ENCODE measurements at places on chromosomes 6 and 20.

DNA sequence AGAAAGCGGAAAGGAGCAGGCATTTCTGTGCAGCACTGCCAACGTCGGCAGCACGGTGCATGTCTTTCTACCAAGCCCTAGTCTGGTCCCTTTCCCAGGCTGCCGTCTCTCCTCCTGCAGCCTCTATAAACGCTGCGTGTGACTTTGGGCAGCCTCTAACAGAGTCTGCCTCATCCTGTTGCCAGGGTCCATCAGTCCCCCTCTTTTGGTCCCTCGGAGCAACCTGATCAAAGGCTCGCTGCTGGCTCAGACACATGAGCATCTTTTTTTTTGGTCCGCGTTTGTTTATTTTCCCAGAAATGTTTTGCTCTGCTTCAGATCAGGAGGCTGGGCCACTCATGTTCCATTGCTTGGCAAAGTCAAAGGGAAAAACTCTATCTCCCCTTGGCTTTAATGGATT lies 166.8 kb upstream of the CST7 start:
- DNase-seq, result no peak

DNA sequence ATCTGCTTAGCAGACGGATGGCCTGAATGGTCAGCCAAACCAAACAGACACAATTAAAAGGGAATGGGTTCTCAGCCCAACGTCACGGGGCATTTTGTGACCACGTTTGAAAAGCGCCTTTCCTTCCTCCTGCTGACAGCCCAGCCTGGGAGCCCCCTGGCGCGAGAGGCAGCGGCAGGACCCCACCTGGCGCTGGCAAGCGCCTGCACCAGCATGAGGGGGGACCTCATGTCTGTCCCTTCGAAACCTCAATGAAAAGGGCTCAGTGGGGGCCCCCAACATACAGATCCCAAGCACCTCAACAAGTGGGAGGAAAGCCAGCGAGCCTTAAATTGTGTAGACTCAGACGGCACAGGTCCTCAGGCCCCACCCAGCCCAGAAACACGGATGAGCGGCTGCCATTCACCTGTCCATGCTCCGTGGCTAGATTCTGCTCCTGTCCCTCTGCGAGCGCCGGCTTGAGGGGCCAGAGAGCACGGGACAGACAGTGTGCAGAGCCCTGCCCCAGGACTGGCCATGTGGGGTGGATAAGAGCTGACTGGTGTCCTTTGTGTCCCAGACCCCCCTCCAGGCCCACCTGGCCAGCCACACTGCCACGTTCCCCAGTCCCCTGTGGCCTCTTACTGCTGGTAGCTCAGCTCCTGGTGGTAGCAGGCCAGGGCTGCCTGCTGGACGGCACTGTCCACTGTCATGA lies 87.6 kb downstream of the NINL start:
- DNase-seq, result no peak

- DNase-seq, result no peak
Measured at GRCh38 chr20:8532169-8532568, 400.1 kb downstream of the PLCB1 start.

DNA sequence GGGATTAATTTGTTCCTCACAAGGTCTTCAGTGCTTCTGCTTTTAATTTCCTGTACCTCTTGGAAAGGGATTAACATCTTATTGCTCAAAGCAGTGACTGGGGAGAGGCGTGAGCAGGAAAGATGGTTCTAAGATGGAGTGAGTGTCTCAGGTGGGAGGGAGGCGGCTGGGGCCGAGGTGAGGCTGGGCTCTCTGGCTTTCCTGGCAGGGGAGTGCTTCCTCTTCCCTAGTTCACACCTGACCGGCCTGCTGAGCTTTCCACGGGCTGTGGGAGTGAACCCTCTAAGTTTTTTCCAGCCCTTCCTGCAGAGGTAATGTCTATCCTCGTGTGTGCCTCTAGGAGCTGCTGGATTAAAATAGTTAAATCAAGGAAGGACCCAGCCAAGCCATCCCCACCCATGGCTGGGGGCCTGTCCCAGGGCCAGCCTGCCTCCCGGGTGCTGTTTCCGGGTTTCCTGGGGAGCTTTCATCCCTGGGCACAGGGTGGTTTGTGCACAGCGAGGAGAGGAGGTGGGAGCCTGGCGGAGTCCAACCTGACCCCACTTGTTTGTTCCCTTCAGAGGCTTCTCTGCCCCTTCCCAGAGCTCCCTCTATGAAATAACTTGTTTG lies 179.1 kb downstream of the TFAP2C start:
- no peak for DNase-seq

DNA sequence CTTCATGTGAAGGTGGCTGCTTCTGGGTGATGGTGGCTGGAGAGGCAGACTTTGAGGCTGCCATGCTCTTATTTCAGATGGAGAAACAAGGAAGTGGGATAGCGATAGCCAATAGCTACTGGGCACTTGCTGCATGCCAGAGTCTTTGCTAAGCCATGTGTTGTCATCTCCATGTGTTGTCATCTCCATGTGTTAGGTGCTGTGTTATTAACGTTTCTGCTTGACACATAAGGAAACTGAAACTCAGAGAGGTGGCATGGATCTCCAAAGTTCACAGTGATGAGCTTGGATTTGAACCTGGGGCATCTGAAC lies 16.9 kb downstream of the KIAA1755 start:
- no peak for DNase-seq

DNA sequence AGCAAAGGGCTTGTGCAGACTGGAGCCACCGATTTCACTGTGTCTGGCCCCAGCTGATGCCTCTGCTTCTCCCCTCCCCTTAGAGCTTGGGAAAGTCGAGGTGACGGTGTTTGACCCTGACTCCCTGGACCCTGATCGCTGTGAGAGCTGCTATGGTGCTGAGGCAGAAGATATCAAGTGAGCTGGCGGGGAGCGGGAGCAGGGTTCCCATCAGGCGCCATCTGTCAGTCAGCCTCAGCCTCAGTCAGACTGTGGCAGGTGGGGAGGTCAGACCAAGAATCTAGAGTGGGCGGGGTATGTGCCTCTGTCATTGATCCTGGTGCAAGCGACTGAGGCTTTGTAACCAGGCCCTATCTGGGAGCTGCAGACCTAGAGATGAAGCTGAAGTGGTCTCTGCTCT lies 5.5 kb downstream of the ERGIC3 start:
- DNase-seq, result no peak

DNA sequence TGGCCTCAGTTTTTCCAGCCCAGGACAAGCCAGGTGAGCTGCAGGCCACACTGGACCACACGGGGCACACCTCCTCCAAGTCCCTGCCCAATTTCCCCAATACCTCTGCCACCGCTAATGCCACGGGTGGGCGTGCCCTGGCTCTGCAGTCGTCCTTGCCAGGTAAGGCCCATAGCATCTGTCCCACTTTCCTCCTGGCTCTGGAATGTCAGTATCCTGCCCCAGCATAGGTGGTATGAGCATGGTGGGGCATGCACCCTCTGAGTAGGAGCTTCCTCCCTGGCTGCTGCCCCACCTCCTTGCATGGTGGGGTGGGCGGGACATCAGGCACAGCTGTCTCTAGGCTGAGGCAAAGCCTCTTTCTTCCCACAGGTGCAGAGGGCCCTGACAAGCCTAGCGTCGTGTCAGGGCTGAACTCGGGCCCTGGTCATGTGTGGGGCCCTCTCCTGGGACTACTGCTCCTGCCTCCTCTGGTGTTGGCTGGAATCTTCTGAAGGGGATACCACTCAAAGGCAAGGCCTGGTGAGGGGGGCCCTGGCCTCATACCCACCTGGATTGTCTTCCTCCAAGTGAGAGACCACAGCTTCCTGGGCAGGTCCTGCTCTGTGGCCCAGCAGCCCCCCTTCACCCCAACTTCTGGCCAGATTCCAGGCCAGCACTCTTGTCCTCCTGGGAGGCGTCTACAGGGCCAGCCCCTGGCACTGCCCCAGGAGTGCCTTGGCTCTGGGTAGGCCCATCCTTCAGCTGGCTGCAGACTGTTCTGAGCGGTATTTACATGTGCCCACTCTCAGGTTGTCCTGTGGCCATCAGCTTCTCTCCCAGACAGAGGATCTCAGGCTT lies 9.1 kb downstream of the PI16 start:
- DNase-seq, result no peak

DNA sequence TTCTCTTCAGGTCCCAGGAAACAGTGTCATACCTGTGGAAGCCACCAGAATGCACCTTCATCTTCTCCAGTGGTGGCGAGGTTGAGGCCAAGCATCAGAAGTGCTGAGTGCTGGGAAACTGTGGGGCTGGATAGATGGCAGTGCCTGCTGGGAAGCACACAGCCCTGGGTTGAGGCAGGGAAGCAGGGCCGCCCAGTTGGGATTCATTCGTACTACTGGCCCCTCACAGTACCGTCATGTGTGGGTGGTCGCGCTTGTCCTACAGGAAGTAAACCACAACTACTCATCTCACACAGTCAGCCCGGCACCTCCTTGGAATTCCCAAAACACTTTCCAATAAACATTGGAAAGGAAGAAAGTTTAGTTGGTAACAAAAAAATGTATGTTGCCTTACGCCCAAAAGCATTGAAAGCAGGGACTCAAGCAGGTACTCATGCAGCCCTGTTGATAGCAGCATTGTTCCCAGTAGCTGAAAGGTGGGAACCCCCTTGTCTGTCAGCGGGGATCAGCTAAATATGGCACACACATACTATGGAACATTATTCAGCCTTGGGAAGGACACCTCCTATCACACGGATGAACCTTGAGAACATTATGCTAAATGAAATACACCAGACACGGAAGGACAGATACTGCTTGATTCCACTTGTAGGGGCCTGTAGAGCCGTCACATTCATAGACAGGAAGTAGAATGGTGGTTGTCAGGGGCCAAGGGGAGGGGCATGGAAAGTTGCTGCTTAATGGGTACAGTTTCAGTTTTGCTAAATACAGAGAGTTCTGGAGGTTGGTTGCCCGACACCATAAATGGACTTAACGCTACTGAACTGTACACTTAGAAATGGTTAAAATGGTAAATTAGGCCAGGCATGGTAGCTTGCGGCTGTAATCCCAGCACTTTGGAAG lies 162.7 kb downstream of the MTHFD1L start:
- no peak for DNase-seq

DNA sequence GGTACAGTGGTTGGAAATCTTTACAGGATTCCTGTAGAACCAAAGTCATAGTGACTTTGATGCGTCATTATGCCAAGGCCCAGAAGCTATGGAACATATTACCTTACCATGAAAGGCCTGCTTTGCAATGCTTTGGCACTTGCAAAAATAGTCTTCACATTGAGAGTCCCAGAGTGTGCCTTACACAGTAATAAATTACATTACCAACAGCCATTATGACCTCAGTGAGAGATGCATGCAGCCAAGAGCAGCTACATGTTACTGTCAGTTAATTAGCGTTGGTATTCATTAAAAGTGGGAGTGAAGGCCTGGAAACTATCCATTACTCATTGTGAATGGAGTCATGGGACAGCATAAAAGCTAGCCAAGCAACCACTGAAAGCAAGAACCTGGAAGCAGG lies 39.2 kb upstream of the HDDC2 start:
- DNase-seq, result no peak

DNA sequence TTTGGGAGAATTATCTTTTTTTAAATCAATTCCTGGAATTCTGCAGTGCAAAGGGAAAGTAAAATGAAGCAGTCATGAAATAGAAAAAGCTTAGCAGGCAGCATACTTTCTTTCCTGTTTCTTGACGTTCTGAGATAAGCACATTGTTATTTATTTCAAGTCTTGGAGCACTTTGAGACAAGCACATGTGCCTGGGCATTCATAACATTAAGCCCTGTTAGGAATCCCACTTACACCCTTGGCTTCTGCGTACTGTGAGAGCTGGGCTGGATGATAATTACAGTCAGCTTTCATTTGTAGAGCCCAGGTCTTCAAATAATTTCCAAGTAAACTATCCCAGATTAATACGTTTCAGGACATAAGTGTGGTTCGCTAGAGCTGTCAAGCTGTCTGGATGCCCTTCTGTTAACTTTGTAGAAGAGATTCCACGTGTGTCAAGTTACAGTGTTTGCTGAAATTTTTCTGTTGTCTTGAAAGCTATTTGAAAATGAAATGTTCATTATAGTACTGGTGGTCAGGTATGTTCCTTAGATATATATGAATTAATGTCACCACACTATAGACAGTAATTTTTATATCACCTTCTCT lies 8.9 kb downstream of the FARS2 start:
- no peak for DNase-seq

DNA sequence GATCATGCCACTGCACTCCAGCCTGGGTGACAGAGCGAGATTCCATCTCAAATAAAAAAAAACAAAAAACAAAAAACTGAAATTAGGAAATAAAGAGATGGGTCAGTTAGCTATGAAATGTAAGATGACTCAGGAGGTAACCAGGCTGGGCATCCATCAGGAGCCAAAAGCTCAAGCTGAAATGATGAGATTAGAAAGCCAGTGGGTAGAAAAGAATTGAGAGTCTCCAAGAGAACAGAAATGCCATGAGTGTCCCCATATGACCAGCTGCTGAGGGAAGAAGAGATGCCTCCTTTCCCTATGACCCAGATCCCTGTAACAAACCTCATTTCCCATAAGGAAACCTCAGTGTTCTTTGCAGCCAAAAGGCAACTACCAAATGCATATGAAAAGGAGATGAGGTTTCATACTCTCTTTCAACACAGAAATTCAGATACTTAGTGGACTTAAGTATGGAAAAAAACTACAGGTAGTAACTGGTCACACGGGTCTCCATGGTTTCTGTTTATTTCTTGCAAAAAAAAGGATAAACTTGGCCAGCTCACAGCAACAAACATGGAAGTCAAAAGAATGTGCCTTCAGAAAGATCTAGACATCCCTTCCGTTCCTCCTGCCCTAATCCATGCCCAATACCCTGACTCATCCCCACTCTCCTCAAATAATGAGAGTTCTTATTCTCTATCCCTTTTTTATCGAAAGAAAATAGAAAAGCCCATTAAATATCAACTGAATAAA lies 8.1 kb downstream of the ARHGAP18 start:
- DNase-seq, result peak; percentile 67

DNA sequence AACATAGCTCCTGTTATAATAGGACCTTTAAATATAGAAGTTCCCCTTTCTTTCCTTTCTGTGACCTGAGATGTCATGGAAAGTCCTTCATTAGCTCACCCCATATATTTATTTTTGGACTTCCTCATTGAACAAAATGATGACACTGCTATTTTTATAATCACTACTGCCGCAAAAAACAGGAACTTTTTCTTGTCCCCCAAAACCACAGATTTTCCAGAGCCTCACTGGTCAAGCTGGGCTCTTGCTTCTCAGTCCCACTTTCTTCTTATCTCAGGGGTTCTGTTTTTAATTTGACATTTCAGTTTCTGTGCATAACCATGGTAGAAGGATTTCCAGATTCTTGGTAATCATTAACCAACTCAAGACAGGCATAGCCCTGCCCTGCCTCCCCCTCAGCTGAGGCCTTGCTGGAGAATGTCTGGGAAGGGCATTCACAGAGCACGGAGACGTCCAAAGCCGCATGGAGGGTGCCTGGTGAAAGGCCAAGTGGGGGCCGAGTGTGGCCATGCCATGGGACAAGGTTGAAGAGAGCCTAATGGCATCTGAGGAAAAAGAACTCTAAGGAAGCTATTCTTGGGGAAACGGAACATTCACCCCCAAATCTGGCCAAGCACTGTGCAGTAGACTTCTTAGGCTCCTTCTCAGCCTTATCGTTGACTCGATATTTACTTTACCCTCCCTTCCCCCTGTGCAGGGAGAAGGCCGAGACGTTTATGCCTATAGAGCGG lies 73.7 kb downstream of the EDN1 start:
- no peak for DNase-seq

DNA sequence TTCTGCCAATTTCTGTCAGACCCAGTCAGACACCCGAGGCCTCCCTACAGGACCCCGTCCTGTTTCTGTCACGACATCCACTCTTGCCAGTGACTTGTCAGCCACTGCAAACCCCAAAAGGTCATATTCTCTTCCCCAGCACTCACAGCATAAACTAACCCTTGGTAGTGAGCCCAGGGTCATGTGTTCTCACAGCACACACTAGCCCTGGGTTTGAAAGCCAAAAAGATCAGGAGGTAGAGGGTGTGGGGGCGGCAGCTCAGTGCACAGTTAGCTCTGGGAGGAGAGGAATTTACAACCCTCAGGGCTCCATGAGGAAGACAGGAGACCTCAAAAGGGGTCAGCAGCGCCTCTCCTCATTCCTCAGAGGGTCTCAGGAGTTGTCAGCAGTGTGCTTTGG lies 9.9 kb upstream of the SNX9 start:
- DNase-seq, result peak; percentile 55
